ENCODE measurements at places on chromosomes 7 and 10. TPM values are rescaled to one million over a fixed set of nuclear protein-coding genes. Genes with fewer than 3 reads are reported as not detected.

Gene SPDYE18
- 0.28 TPM for total RNA-seq

Gene JAZF1
- 5.5 TPM for total RNA-seq

GRCh38 chr10:21516242-21517131 is 9.0 kb downstream of the SKIDA1 start:
- DNase-seq: no peak

DNA sequence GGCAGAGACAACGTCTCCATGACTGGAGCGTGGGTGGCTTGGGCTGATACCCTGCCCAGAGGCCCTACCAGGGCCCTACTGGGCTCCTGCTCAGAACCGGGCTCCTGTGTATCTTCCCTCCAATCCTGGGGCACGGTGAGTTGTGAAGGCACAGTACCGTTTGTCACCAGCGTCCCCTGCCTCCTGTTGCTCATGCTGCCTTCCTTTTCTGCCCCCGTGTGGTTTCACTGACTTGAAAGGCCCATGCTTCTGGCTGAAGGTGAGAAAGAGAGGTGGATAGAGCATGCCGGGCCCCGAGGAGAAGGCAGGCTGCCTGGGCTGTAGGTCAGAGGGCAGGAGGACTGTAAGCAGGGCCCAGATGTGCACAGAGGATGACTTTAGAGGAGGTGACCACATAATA is 9.1 kb upstream of the DMBT1 start:
- no peak for DNase-seq

GRCh38 chr7:80098795-80099194 is 35.8 kb upstream of the GNAI1 start:
- no peak for DNase-seq

Measured in pulmonary artery endothelial cell (primary cell).